ENCODE measurements at places on chromosomes 16 and 17. TPM values are rescaled to one million over a fixed set of nuclear protein-coding genes. Genes with fewer than 3 reads are reported as not detected.
A peak's percentile ranks its signal among the peaks of the same experiment; 100 is the strongest.

The HBA1 gene
- not detected for total RNA-seq

DNA sequence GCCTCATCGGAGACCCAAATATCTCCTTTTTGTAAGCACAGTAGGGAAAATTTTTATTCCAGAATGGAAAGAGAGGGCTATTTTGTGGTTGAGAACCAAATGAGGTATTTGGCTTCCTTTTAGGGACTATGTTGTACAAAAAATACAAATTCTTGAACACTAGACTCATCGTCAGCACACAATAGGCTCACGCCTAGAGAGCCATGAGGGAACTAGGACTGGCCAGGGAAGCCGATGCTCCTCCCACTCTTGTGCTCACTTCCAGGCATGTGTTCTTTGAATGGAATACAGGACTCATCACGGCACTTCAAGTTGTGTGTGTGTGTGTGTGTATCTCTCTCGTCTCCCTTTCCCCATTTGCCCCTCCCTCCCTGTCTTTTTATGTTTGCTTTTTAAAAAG, 17.8 kb upstream of the BLMH start:
- peak; percentile 11 for DNase-seq

The ACSM2B gene
- total RNA-seq, result not detected

- peak; percentile 78 for DNase-seq
Measured at GRCh38 chr17:17356149-17356930, 53.2 kb downstream of the NT5M start.

GRCh38 chr17:55327225-55328088, 62.7 kb downstream of the HLF start:
- DNase-seq, result no peak

The PLXDC1 gene
- total RNA-seq, result 0.13 TPM

The CIITA gene
- total RNA-seq, result 0.30 TPM

DNA sequence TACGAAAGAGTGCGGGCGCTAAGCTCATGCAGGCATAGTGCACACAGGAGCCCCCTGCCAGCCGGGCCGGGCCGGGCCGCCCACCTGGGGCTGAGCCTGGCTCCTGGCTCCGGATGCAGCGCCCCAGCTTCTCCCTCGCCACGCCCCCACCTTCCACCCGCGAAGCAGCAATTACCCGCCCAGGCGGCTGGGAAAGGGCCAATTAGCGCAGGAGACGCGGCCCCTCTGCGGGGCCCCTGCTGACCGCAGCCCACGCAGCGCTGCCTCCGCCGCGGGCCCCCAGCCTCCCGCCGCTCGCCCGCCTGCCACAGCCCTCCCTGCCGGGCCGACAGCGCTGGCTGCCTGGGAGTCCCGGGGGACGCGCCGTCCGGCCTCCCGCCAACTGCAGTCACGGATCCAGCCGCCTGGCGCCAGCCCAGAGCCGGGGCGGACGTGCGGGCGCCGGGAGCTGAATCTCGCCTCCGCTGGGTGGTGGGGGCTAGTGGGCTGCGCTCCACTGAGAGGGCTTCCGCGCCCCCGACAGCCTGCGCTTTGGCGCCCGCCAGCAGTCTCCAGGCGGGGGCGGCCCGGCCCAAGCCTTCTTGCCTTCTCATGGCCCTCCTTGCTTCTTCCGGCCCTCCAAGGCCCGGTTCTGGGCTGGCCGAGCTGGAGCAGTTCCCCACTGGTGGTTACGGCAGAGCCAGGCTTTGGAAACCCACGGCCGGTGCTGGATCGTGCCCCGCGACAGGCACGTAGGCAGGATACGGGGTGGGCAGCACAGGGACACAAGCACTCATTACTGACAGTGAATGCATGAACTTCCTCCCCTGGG, 14.9 kb upstream of the CBFB start:
- DNase-seq, result peak; percentile 29
